ENCODE measurements at places on chromosomes 7 and 10.

DNA sequence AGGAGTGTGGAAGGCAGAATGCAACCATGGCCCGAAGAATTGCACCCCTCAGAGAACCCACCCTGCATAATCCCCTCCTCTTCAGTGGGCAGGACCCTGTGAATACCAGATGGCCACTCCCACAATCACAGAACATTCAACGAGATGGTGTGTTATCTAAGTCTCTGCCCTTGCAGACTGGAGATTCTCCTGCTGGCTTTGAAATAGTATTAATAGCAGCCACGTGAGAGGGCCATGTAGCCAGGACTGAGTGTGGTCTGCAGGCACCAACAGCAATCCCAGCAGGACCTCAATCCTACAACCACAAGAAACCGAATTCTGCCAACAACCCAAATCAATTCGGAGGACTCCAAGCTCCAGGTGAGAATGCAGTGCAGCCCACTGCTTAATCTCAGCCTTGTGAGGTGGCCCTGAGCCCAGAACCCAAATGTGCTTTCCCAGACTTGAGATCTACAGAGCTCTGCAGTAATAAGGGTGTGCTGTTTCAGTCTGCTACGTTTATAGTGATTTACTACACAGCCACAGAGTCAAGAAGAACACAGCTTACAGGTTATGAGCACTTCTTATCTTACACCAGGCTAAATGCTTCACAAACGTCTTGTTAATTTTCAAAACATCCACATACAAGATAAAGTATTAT lies 72.1 kb downstream of the VOPP1 start:
- no peak for DNase-seq

DNA sequence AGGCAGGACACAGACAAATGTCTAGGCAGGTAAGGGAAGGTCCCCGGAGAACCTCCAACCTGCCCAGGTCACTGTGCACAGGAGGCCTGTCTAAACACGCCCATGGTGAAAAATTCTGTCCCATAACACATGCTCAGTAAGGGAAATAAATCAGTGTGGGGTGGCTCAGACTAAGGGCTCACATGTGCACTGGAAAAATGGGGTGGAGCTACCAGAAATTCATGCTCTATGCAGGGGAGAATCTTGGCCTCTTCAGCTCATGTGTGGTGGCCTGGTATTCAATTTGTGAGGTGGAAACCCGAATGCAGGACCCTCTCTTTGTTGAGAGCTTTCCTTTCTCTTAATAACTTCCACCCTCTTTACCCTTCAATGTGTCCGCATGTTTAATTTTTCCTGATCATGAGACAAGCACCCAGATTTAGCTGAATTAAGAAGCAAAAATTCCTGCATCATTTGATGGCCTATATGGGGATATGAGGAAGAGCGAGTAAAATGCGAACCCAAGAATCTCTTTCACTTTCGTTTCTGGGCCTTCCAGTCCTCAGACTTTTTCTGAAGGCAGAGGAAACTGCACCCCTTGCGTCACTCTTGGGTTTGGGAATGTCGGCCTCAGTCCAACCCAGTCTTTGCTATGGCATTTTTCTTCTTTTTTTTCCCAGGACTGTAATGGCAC lies 163.2 kb downstream of the DGKB start:
- no peak for DNase-seq

GRCh38 chr10:97740613-97741012 lies 3.7 kb downstream of the ZFYVE27 start:
- no peak for DNase-seq

GRCh38 chr7:2632733-2633537 lies 1.1 kb downstream of the TTYH3 start:
- DNase-seq, result peak; percentile 56

DNA sequence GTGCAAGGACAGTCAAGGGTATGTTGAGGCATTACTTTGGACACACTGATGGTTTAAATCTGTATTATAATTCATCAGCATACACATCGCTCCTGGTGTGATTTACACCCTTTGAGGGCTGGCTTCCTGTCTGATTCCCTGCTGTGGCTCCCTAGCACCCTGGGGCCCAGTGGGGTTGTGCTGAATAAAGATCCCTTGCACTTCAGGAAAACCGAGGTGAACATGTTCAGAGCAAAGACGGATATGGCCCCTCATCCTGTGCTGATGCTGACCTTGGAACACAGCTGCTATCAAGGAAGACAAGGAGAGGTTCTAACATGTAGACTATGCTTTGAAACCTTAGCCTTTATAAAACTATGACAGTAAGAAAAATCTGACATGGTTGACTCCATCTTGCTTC lies 84.6 kb upstream of the UNC5B start:
- no peak for DNase-seq

DNA sequence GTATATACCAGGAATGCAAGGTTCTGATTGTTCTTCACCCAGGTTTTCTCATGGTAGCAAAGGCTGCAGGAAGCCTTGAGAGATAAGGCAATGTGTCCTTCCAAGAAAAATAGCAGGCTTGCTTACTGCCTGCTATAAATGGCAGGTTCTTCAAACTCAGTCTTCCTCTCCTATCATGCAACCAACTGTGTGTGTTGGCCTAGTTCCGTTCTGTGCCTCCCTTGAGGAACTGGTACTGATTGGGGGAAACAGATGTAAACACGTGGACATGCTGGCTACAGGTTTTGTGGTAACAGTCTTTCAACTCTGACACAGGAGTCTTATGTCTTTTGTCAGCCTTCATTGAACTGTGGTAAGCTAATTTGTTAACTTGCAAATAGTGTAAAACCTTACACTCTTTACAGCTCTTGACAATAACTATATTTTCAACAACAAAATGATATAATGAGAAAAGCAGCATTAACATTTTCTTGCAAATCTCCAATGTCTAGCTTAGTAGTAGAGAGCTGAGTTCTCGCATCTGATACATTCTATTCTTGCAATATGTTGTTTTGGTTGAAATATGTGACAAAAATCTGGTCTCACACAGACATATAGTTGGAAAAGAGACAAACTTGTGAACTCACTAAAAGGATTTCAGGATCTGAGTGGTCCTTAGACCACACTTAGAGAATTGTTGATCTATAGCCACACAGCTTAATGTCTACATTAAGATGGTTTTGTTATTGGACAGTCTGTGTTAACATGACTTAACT lies 54.7 kb upstream of the LSM8 start:
- DNase-seq, result no peak

DNA sequence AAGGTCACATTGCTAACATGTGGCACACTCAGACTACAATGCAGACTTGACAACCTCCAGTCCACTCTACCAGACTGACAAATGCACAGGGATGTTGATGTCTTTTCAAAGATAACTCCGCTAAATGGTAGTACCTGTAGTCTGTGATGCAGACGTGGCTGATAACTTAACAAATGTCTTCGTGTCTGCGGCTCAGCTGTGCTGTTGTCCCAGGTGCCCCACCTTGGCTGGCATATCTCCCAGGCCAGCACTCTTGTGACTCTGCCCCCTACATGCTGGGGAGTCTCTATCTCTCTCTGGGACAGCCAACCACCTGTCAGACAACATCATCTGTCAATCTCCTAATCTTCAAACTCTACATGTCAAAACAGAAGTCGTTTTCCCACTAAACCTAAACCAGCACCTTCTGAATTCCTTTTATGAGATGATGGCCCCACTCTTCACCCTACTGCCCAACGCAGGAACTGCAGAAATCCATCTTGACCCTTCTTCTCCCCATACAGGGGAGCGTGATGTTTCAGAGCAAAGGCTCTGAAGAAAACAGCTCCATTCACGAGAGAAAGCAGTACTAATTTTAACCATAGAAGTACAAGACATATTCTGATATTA lies 156.4 kb downstream of the USP6NL start:
- DNase-seq, result no peak

DNA sequence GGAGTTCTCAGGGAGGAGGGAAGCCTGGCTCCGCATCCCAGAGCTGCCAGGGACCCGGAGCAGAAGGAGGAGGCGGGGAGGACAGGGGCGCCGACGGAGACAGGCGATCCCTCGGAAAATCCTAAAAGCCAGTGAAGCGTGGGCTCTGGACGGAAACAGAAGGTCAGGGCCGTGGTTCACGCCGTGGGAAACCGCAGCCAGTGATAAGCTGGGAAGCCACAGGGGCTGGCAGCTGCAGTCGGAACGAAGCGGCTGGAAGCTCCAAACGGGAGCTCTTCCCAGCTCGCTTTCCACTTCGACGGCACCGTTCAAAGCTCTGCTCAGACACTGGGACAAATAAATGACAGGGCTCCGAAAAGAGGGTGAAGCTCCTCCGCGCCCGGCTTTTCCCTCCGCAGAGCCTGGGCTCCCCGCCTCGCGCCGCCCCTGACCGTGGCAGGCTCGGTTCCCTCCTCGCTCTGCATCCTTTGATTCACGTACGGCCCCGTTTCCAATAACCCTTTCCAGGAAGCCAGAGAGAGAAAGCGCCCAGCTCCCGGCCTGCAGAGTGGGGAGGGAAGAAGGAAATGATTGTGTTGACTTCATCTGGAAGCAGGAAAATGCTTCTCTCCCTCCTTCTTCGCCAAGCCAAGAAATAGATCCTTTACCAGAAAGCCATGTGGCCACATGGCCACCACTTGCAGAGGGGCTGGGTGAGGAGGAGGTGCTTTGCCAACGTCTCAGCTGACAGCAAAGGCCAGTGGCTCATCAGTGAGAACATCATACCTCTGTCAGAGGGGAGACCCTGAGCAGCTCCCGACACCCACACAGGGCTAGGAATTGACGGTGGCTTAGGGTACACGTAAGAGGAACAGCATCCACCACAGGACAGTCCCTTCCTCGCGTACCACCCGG lies 57.4 kb downstream of the ADRB1 start:
- DNase-seq, result no peak

- no peak for DNase-seq
Measured at GRCh38 chr10:77400033-77400432, 237.6 kb downstream of the KCNMA1 start.

DNA sequence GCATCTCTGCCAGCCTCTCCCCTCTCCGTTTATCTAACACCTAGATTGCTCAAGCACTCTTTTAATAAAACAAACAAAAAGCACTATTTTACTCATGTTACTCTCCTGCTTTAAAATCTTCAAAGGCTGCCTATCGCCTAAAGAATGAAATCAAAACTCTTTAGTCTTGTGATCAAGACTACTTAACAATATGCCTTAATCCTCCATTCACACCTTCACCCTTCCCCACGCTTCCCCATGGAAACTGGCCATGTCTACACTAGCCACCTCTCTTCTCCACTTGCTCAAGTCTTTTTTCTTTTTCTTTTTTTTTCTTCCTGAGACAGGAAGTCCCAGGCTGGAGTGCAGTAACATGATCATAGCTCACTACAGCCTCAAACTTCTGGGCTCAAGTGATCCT lies 47.8 kb upstream of the TMEM213 start:
- no peak for DNase-seq

DNA sequence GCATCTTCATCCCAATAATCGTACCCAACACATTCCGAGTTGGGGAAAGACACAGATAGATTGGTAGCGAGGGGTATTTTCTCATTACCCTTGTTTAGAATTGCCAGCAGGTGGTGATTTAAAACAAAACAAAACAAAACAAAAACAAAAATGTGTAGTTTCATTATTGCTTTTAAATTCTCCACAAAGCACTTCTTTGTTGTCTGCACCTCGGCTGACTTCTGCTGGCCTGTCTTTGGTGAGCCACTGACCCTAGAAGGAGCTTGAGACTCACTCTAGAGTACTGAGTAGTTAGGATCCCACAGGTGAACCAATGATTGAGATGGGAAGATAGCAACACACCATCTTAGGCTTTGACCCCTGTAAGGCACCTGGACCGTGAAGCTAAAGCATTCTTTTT lies 105.4 kb upstream of the BET1 start:
- DNase-seq, result no peak

DNA sequence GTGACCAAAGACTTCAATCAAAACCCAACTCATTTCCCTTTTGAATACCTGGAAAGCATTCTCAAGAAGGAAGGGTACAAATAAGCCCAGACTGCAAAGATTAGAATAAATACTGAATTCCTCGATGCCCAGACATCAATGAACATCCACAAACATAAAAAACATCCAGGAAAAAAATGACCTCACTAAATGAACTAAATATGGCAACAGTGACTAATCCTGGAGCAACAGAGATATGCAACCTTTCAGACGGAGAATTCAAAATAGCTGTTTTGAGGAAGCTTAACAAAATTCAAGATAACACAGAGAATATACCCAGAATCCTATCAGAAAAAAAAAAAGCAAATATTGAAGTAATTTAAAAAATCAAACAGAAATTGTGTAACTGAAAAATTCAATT lies 43.2 kb downstream of the PCLO start:
- no peak for DNase-seq

GRCh38 chr7:143909863-143910262 lies 7.9 kb upstream of the TCAF1 start:
- DNase-seq, result no peak

DNA sequence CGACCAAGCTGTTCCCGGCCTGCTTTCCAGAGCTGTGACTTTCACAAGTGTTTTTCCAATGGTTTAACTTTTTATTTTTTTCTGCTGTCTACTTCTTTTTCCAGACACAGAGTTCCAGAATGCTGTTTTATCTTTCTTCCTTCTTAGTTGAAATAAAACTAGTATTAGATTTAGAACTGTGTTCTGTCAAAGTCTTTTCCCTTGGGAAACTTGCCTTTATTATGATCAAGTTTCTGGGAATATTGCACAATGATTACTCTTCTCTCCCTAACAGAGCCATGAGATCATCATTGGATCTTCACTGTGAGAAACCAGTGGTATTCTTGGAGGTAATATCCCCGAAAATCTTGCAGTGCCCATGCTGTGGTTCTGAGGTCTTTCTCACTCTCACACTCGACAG lies 104.9 kb upstream of the KCND2 start:
- no peak for DNase-seq

DNA sequence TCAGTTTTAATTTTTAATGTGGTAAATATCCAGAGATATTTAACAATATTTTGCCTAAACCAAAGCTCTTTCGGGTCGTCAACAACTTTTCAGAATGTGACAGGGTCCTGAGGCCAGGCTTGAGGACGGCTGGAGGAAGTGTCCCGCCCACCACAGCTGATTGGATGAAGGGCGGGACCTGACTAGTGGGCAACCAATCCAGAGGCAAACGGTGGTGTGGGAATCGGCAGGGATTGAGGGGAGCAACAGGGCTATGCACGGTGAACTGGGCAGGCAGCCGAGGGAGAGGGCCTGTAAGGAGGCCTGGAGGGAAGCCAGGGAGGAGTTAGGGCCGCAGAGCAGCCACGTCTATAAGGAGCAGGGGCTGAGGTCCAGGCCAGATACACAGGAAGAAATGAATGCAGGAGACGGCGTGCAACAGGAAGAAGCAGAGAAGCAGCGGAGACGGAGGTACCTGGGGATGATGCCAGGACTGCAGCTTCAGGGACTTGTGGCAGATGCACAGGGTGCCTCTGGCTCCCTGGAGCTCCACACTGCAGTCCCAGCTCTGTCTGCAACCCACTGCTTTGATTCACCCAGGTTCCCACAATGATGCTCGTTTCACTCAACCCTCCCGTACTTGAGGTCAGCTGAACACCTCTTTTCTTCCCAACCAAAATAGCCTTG lies 46.1 kb upstream of the ZMIZ1 start:
- peak; percentile 37 for DNase-seq

- peak; percentile 13 for DNase-seq
Measured at GRCh38 chr10:50275650-50276235, 24.4 kb upstream of the ASAH2 start.

DNA sequence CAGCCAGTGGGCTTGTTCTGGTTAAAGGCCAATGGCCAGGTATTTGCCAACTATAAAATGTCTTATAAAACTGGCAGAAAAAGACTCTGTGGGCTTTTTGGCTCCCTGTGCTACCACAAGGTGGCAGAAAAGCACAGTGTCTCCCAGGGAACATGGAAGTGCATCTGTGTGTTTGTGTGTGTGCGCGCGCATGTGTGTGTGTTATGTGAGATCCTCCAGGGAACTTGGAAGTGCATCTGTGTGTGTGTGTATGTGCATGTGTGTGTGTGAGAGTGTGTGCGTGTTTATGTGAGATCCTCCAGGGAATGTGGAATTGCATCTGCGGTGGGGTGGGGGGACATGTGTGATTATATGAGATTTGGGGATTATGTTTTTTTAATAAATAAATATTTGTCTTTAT lies 30.2 kb upstream of the ABI1 start:
- DNase-seq, result peak; percentile 30
